Activated T-cell treated with anti-CD3 and anti-CD28 coated beads, Interleukin-2, amount 50 U/mL, for 4 hours (primary cell): ENCODE measurements at places on chromosomes 6 and 20.

- no peak for DNase-seq
Observed at GRCh38 chr20:62400021-62400420, 7.1 kb downstream of the CABLES2 start.

DNA sequence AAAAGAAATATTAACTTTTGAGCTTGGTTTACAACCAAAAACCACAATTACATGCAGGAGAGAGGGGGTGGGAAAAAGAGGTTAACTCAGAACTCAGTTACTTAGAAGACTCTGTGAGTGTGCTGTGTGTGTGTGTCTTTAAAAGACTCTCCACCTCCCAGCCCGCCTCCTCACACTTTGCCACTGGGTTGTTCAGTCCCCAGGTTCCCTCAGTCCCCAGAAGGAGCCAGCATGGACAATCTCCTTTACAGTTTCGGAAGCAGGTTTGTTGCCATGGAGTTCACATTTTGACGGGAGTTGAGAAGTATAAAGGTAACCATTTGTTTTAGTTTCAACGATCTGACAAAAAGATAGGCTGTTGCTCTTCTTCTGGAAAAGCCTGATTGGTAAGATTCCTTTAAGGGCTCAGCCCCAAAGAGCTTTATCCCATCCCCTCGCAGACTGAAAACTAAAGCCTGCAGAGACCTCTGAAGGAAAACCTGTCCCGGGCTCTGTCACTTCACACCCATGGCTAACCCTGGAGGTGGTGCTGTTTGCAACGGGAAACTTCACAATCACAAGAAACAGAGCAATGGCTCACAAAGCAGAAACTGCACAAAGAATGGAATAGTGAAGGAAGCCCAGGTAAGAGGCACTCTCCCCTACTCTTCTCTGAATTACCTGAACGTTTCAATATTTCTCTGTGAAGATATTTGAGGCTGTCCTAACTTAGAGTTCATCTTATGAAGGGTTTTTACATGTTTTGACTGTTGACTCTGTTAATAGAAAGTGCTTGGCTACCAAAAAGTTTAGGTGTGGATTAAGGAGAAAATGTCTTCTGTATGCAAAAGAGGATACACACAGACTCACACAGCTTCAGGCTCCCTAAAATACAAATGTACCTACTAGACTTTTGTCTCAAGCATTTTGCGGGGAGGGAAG is at the start of gene SPTLC3:
TSS of gene SPTLC3 (plus strand) at position 212 of the 921 bp plus-strand sequence. CDS start at position 508, 296 bp downstream.
- DNase-seq, result no peak

DNA sequence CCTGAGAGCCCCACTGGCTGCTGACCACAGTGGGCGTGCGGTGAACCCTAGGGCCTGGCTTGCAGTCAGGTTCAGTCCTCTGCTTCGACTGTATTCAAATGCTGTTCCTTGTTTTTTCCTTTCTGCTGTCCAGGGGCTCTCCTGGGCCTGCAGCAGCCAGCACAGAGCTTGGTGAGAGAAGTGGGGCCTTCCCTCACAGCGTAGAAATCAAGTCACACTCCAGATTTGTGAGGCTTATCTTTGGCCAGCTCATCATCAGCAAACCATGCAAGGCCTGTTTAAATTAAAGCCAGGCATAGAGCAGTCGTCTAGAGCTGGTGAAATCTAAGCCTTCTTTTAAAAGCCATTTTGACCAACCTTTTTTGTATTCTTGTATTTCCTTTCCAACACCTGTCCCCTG is 8.4 kb downstream of the FAM120B start:
- DNase-seq, result no peak

GRCh38 chr6:89298680-89299465 is 16.2 kb downstream of the GABRR2 start:
- no peak for DNase-seq

DNA sequence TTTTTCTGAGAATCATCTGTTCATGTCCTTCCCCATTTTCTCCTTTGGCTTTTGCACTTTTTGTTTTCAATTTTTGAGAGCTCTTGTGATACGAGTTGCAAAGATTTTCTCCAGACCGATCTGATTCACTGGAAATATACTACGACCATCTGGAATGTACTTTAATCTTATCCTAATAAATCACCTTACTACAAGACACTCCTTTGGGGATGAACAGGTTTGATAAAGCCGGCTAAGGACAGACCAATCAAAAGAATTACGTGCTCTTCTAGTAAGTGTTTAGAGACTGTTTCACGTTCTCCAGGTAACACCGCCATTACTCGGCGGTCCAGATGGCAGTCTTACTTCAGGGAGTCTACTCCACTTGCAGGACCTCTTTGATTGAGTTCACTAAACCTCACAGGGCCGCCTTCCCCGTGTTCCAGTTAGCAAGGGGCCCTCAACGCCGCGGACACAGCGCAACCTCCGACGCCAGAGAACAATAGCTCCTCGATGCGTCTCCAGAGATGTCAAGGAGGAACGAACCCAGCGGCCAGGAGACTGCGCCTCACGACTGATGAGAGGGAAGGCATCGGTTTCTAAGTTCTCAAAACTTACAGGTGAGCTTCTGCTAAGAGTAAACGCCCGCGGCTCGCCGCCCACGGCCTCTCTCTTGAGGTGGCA is 920 bp upstream of the WTAP start:
- no peak for DNase-seq

GRCh38 chr20:9838378-9839295 is at the start of gene PAK5:
PAK5 (minus strand) TSS chr20:9839076; CDS start chr20:9644328, 194,748 bp downstream.
- DNase-seq, result no peak

GRCh38 chr6:79062708-79063107 is 15.3 kb downstream of the PHIP start:
- DNase-seq, result no peak

GRCh38 chr6:43744491-43744890 is 25.5 kb upstream of the VEGFA start:
- DNase-seq, result no peak

DNA sequence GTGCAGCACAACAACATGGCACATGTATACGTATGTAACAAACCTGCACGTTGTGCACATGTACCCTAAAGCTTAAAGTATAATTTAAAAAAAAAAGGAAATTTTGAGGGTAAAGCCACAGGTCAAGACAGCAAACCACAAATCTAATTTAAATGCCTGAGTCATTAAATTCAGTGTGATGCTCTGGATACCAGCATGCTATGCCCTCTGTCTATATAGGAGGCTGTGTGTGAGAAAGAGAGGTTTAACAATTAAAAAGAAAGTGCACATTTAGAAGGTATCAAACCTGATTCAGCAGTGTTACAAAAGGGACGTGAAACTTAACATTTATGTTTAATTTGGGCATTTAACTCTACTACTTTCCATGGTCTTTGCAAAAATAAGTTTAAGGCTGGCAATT is 276.3 kb downstream of the ADGRB3 start:
- DNase-seq, result no peak

GRCh38 chr6:47371139-47371869 is 61.6 kb upstream of the TNFRSF21 start:
- DNase-seq, result no peak

DNA sequence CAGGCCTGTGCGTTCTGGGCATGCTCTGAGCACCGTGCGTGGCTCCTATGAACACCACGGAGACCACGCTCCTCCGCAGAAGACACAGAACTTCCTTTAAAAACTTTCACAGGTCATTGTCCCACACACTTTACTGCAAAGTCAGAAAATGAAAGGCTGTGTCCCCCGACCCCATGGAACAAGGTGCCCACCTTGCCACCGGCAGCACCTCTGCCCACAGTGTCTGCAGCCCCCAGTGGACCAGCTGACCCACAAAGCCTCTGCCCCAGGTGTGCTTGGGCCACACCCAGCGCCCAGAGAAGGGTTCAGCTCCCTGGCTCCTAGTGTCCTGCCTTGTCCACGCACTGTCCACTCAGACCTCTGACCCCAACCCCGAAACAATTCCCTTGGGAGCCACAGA is 8.7 kb downstream of the TAF4 start:
- no peak for DNase-seq

- DNase-seq, result no peak
Observed at GRCh38 chr6:125636671-125637070, 112.8 kb upstream of the HEY2 start.

GRCh38 chr6:12483712-12484111 is 193.6 kb downstream of the EDN1 start:
- DNase-seq, result no peak

DNA sequence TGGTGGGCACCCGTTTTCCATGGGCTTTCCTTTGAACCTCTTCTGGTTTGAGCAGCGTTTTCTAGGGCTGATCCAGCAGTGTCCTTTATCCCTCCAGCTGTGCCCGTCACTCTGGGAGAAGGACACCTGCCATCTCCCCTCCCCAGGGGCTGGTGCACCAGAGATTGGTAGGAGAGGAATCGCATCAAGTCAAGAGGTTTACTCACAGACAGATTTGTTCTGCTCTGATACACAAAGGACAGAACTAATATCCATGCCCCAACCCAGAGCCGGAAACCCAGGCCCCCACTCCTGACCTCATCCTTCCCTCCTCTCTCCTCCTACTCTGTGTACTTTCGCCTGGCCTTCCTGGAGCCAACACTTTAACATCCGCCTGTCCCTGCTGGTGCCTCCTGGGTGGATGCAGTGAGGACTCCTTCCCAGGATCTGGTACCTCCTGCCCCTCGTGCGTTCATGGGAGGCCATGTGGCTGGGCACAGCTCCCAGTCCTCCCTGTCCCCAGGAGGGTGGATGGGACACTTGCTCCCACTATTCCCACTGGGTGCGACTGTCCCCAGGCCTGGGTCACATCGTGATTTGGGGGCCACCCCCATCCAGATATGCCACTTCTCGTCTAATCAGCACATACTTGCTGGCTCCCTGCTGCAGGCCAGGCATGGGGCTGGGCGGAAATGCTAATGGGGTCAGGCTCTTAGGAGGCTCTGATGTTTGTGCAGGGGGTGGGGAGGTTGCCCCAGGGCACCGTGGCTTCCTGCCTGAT is 286.3 kb downstream of the CDH4 start:
- no peak for DNase-seq

DNA sequence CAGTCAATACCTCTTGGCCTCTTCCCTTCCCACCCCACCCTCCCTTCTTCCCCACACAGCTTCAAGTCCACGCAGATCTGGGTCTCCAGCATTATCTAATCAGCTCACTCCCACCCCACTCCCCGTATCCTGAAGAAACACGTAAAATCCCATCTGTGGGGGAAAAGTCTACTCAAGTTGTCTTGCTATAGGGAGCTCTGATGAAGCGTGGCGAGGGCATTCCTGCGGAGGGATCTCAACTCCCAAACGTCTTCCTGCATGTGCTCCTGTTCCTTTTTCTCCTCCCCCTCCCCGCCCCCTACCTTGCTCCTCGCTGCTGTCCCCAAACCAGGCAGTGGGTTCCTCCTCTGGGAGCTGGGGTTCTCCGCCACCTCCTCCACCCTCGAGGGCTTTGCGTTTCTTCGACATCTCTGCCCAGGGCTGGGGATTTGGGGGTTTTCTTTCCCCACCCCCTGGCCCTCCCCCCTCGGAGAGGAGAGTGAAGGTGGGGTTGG is 181.8 kb downstream of the TBXT start:
- no peak for DNase-seq

DNA sequence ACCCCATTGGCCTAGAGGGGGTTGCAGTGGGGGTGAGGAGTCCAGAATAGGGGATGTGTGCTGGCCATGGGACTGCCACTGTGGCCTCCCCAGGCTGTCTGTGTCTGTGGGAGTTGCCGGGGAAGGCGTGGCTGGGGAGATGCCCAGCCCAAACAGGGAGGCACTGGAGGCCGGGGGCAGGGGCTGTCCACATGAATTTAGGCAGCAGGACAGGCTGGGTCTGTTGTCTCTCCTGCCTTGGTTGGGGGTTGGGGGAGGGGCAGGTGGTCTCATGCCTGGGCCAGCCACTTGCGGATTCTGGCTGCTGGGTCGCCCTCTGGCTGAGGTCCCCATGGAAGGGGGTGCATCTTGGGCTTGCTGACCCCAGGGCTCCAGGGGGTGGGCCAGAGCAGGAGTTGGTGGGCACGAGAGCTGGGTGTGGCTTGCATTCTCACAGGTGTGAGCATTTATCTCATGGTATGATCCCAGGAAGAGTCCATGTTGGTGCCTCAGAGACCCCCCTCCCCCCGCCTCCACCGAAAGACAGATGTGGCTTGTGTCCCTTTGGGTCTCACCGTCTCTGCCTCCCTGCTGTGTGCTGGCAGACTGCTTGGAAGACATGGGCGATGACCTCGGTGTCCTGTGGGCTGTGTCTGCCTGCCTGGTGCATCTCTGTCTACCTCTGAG is 4.0 kb downstream of the SOX18 start:
- DNase-seq, result no peak

DNA sequence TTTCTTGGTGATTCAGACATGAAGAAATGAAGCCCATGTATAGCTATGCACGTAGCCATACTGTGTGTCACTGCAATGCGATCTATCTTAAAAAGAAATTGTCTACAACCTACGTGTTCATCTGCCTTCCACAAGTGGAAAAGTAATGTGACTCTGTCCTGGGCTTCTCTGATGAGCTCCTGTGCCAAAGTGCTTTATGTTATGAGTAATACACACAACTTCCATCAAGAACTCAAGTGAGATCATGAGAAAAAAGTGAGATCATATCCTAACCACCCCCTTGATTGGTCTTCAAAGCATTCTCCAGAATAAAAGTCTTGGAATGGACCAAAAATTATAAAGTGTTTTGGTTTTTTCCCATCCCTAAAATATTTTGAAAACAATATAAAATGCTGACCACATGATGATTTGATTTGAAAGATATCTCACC is 114.3 kb downstream of the DST start:
- DNase-seq, result no peak

- no peak for DNase-seq
Observed at GRCh38 chr6:36760685-36761435, 63.2 kb downstream of the RAB44 start.

DNA sequence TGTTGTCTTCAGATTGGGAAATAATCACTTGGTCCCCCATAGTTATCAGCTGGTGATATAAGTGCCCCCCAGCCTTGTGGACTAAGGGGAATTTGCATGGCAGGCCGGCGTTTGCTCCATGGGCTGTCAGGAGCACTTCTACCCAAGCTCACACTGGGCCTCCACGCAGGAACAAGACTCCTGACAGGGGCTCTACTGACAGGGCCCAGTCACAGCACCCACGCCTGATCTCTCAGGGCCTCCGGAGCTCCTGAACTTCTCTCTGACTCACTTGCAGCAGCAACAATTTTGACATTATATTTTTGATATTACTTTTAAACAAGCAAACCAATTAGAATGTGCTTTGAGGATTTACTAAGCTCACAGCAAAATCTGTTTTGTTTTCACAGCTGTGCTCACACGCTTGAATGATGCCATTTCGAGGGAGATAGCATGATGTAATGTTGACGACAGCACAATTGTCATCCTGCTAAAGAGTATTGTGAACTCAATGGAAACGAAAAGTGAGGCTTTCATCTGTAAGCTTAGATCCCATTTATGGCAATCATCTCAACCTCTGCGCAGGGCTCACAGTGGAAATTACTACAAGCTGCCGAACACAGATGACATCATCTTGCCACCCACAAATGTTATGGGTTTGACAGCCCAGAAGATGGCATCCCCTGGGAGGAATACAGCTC is 28.7 kb upstream of the TXNDC5 start:
- DNase-seq, result no peak

GRCh38 chr6:6688283-6688682 is 99.8 kb downstream of the LY86 start:
- DNase-seq, result no peak

GRCh38 chr6:71489736-71490135 is 201.1 kb downstream of the OGFRL1 start:
- no peak for DNase-seq
